ENCODE measurements at places on chromosomes 6 and 20.

DNA sequence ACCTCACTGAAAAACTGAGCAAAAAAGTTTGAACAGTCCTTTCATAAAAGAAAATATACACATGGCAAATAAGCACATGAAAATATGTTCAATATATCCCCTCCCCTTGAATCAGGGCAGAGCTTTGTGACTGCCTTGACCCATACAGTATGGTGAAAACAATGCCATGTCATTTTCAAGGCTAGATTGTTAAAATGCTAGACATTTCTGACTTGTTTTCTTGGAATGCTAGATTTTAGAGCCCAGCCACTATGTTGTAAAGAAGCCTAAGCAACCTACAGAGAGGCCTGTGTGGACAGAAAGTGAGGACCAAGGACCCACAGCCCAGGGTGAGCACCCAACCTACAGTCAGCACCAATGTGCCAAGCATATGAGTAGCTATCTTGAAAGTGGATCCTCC, 17.1 kb upstream of the ASF1A start:
- DNase-seq: no peak

DNA sequence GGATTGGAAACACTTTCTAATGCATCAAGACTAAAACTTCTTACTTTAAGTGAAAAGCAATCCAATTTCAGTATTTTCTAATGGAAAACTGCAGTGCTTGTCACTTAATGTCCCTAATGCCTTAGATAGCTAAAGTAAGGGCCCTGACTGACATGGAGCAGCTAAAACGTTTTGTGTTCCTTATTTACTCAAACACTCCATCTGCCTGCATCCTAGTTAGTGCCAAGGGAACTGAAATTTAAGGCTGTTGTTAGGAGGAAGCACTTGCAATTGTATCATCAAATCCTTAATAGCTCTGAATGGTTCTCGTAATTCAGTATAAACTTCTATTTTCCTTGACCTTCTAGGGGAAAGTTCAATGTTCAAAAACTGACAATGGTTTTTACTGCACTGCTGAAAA, 127.4 kb downstream of the GJA10 start:
- DNase-seq: no peak

- DNase-seq: no peak
Observed at GRCh38 chr20:52655395-52655794, 316.8 kb upstream of the TSHZ2 start.

DNA sequence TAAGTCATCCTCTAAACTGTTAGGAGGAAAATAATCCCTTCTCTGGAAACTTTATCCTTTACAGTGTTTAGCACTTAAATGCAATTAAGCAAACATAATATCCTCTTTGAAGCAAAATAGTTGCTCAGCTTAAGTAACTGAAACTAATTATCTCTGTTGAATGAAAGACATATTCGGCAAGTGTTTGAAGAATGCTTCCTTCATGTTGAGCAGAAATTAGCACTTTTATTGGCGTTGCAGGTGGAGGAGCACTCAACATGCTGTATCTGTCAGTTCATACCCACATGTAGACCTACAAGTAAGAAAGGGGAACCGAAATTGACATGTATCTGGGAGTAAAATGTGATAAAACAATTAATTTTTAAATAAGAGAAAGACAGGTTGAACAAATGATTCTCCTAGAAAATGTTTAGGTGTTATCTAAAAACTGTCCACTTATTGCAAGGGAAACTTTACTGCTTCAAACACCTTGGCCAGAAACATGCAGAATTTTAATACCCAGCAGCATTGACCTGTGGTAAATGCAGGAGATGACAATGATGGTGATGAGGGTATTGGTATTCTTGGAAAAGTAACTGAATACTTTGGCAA, 987.0 kb upstream of the MAP3K7 start:
- no peak for DNase-seq
